ENCODE measurements at places on chromosomes 2 and 18.
A peak's percentile ranks its signal among the peaks of the same experiment; 100 is the strongest.

GRCh38 chr2:216535454-216535995, 36.9 kb downstream of the RPL37A start:
- DNase-seq, result no peak

GRCh38 chr2:177675350-177675821, 282.8 kb downstream of the AGPS start:
- DNase-seq, result no peak

- no peak for DNase-seq
Observed at GRCh38 chr2:52390651-52391050, 1358.7 kb upstream of the NRXN1 start.

DNA sequence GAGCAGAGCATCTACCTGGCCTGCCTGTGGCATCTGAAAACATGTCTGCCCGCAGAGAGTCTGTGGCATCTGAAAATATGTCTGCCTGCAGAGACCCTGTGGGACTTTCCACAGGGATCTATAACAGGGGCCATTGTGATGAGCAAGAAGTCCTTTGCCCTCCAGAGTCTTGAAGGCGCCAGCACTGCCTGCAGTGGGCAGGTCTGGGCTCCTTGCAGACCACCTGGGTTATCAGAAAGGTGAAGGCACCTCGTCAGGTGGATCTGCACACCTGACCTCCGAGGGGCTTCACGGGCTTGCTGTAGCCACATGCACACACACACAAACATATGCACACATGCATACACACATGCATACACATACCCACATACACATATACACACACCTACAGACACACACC, 189.5 kb upstream of the HDAC4 start:
- DNase-seq, result no peak

- DNase-seq, result peak; percentile 53
Observed at GRCh38 chr2:95323347-95324155, 26.4 kb downstream of the KCNIP3 start.

GRCh38 chr2:17317439-17317976, 200.7 kb downstream of the RAD51AP2 start:
- DNase-seq, result no peak

GRCh38 chr18:59707306-59707705, 10.1 kb upstream of the CCBE1 start:
- no peak for DNase-seq

DNA sequence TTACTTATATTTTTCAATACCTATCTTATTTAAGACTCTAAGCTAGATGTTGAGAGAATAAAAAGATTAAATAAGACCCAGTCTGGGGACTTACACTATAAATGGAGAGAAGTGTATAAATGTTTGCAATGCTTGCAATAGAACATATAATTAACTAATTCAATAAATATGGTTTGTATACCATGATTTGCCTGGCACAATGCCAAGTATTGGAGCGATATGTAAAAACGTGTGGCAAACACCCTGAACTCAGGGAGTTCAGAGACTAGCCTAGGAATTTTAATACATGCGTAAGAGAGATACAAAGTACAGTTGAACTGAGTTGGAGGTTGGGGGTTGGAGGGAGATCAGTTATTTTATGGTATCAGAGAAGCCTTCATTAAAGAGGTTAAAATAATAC, 251.8 kb upstream of the DDX18 start:
- no peak for DNase-seq

- peak; percentile 88 for DNase-seq
Observed at GRCh38 chr2:237715459-237715947, 83.1 kb upstream of the RBM44 start.

DNA sequence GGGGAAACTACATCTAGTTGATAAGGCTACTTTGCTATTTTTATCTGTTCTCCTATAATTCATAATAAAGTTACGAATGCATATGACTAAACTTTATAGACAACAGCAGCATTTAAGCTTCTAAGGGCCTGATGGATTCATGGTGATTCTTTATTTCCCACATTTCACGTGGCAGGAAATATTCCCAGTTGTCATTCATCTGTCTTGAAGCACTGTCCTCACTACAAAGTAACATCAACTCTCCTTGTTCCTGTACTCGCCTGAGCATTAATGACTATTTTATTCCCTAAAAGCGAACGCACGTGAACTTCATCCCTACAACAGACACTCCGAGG, 2.6 kb downstream of the SATB2 start:
- no peak for DNase-seq
